ENCODE measurements at places on chromosomes 1 and 21.
A peak's percentile ranks its signal among the peaks of the same experiment; 100 is the strongest.

DNA sequence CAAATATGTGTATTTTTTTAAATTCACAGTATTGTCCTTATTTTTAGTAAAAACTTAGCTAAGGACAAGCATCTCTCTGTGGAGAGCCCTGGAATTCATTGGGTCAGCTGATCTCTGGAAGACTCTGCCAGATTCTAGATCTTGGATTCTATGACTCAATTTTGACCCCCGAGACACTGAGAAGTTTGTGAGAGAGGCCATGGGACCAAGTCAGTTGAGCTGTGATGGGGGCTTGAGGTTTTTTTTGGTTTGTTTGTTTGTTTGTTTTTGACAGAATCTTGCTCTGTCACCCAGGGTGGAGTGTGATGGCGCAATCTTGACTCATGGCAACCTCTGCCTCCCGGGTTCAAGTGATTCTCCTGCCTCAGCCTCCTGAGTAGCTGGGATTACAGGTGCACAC is 13.5 kb downstream of the SHISA4 start:
- no peak for DNase-seq

DNA sequence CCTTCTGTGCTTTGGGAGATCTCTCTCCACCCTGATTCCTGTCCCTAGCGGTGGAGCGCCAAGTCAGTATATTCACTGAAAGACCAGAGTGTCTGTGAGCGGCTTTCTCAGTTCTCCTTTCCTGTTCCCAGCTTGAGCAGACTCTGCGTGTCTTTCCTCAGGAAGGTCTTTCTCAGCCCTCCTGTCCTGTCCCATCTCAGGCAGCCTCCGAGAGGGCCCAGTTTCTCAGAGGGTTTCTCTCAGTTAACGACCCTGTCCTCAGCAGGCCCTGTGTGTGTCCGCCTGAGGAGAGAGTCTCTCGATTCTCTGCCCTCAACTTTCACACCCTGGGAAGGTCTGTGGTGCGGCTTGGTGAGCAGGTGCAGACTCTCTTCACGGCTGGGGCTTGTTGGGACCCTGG is 34.0 kb upstream of the CHIT1 start:
- DNase-seq, result no peak

- DNase-seq, result no peak
Observed at GRCh38 chr1:48693674-48694320, 82.9 kb downstream of the BEND5 start.

GRCh38 chr1:183761871-183762270 is 43.0 kb upstream of the RGL1 start:
- DNase-seq, result no peak

- no peak for DNase-seq
Observed at GRCh38 chr1:91553177-91553591, 52.5 kb downstream of the CDC7 start.

- no peak for DNase-seq
Observed at GRCh38 chr1:212532469-212533147, 76.0 kb upstream of the ATF3 start.

GRCh38 chr1:53478502-53478818 is 19.3 kb downstream of the DMRTB1 start:
- no peak for DNase-seq

DNA sequence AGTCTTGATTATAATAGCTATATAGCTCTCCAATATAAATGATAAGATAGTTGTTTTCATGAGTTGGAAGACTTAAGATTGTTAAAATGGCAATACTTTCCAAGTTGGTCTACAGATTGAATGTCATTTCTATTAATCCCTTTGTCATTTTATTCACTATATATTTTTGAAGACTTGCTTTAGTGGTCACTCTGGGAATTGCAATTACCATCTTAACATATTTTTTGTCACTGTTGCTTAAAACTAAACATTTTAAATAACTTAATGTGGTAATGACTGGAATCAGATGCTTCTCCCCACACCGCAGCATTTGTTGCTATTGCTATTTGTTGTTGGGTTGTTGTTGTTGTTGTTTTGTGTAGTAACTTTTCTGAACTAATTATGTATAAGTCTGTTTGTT is 1592.9 kb downstream of the MRPL39 start:
- DNase-seq, result no peak

DNA sequence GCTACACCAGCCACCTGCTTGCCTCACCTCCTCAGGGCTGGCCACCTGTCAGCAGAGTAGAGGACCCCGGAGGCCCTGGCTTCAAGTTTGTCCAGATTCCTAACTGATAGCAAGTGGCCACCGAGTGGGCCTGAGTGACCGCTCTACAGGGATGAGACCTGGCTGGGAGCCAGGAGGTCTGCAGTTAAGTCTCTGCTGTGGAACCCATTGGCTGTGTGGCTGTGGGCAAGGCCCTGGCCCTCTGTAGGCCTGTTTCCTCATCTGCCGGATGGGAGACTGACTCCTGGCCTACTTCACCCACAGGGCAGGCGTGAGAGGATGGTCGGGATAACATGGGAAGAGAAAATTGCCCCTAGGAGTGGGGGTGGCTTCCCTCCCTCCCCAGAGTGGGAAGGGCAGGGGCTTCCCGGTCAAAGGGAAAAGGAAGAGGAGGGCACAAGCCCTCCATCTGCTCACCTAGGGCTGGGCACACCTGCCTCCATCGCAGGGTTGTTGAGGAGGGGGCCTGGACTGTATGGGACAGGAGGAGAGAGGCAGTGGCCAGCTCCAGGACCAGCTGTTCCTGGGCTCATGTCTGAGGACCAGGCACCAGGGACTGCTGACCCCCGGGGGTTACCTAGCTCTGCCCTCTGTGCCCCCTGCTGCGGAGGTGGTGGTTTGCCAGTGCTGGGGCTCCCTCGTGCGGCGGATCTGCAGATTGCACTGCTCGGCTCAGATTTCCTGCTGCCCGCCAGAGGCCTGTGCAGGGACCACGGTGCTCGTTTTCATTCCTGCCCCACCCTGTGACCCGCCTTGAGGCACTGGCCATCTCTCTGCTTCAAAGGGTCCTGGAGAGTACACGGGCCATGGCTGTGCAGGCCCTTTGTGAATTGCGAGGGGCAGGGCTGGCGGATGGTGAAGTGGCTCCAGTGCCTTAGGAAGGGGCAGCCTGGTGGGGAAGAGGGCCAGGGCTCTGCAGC is 9.1 kb upstream of the MTFR1L start:
- peak; percentile 86 for DNase-seq

DNA sequence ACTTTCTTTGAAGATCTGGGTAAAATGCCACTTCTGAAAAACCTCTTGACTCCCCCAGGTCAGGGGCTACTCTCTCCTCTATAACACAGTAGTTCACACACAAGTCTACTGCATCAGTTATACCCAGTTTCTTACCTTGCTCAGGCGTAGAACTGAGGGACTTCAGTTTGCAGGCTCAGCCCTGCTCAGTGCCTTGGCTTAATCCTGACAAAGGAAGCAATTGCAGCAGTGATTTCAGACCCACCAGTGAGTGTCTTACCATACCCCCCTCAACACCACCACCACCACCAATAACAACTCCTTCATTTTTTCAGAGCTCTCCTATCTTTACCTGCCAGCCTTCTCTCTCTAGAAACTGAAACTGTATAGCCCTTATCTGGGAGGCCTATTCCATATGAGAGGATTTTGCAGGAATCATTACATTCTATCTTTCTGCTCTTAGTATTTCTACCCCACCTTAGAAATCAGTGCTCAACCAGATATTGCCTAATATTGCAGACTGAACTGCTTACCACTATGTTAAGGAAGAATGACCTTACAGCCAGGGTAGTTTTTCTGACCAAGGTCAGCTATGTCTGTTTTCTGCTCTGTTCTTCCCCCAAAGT is 105.5 kb upstream of the S1PR1 start:
- no peak for DNase-seq

- no peak for DNase-seq
Observed at GRCh38 chr1:88021529-88021928, 662.5 kb upstream of the PKN2 start.

DNA sequence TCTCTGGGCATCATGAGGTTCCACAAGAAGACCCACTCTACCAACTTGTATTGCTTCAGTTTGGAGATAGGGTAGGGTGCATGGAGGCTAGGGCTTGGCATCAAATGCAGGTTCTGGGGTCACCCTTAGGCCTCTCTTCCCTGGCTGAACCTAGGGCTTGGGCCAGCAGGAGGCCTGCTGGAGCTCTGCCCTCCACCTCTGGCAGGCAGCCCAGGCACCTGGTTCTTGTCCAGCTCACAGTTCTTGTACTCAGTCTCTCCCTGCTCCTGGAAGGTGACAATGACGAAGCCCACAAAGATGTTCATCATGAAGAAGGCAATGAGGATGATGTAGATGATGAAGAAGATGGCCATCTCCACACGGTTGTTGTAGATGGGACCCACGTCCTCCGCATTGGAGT is 37.5 kb upstream of the KIF21B start:
- no peak for DNase-seq

DNA sequence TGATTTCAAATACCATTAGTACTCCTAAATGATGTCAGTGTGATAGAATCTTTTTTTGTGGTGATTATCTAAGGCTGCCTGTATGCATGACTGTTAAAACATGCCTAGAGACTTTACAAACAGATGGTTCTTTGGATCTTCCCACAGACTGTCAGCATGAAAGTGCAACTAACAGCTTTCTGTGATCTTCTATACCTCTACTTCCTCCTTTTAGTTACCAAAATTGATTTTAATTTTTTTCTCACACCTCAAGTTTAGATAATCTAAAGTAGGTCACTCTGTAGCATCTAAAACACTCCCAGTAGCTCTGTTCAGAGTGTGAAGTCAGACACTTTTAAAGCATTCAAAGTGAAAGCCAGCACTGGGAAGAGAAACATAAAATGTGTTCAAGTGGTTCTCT is 534.5 kb downstream of the PTPRC start:
- DNase-seq, result no peak

DNA sequence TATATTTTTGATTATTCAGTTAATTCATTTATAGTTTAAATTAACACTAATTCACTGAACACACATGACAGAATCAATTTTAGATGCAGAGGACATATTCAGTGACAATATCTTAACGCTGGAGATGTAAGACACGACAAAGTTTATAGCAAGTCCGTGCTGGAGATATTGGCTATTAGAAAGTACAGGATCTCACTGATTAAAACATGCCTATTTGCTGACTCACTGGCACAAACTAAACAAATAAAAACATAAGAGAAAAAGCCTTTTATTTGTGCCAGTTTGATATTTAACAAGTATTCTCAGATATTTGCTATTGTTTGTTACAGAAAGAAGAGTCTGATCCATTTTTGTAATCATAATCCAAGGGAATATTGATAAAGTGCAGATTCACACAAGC is 1122.9 kb upstream of the B3GALT2 start:
- no peak for DNase-seq

GRCh38 chr1:219359126-219359525 is 185.4 kb downstream of the LYPLAL1 start:
- DNase-seq, result no peak

DNA sequence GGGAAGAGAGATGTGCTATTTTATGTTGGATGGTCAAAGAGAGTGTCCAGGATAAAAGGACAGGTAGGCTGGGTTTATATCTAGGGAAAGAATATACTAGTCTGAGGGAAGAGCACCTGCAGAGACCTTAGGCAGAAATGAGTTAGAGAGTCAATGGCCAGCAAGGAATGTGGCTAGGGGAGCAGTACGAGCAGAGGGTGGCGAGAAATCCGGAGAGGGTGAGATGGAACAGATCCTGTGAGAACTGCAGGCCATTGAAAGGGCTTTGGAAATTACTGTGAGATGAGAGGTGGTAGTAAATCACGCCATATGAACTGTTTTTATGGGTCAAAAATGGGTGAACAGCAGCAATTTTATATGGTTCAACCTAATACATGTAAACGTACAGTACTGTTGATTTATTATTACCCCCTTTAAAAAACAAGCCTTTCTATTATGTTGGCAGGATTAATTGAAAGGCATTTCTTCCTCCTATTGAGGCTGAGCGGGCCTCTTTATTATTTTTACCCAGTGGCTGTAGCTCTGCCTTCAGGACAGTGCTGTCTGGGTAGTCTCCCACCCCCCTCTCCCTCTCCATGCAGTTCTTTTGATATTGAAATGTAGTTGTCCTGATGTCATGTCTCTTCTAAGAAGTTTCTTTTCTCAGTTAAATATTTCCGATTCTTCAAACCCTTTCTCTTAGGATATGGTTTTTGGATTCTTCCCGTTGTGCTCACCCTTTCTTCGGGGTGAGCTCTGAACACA is 75.2 kb upstream of the CD1D start:
- no peak for DNase-seq
